ENCODE measurements at places on chromosomes 13 and 19.

DNA sequence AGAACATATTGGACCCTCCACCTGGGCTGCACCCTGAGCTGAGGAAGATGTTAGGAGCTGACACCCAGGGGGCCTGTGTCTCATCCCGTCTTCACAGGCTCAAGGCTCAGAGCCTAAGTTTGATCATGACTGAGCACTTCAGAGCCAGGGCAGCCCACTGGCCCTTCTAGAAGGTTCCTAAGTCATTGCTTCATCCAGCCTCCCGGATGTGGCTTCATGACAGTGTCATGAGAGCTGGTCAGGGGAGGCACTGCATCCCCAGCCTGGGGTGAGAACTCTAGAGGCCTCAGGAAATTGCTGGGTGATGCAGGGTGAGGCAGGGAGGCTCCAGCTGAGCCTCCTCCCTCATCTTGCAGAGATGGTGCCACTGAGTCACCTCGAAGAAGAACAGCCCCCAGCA is 24.9 kb upstream of the PIK3R2 start:
- DNase-seq = no peak

- DNase-seq = no peak
Measured at GRCh38 chr19:40692212-40692551, 1.7 kb upstream of the NUMBL start.

DNA sequence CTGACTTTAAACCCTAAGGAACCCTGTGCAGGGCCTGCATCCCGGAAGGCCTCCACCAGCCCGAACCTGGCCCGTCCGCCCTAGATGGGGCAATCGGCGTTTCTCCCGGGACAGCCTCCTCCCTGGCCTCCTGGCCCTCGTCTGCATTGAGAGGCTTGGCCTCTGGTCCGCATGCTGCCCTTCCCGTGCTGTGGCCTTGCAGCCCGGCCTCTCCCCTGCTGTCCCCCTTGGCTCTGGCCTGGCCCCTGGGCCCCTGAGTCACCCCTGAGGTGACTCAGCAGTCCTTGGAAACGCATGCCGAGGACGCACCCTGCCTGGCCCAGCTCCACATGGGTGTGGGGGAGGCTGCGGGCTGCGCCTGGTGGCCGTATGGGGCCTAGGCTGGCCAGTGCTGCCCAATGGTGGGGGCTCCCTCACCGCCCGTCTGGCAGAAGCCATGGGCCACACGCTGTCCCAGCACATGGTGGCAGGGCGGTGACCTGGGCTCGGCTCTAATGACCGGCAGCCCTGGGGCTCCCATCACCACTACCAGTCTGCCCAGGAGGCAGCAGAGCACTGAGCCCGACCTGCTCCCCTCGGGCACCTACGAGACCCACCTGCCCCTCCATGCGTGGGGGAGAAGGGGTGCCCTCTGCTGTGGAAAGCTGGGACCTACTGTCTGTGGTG is 25.7 kb downstream of the SH3GL1 start:
- DNase-seq = no peak

GRCh38 chr19:33649627-33650305 is 28.0 kb downstream of the CHST8 start:
- no peak for DNase-seq

- DNase-seq = no peak
Measured at GRCh38 chr19:32233885-32234284, 111.5 kb upstream of the ZNF507 start.

- DNase-seq = no peak
Measured at GRCh38 chr13:89401264-89401675, 1730.1 kb downstream of the SLITRK5 start.

DNA sequence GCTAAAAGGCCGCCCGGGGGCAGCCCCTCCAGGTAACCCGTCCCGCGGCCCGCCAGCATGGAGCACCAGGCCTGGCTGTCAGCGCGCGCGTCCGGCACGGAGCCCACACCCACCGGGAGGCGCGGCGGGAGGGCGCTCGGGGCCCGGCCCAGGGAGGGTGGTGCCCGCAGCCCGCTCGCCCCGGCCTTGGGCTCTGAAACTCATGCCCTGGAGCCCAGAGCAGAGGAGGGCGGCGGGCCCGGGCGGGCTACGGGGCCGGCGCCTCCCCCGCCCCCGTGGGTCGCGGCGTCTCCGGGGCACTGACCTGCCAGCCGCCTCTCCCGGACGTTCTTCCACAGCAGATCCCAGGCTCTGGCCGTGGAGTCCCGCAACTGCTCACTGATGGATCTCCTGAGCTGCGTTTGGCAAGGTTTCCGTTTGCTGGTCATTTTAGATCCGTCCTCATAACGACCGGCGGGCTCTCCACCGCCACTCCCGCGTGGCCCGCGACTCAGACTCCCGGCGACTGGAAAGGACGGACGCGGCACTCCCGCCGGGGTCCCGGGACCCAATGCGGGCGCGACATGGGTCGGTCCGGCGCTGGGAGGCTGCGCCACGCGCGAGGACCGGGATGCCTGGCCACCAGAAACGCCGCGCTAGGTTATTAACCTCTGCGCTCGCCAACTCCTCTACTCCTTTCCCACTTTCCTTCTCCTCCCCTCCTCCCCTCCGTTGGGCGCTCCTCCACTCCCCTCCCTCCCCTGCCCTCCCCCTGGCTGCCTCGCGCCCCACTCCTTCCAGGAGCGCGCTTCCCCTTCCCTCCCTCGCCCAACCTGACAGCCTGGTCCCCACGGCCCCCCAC is 64.7 kb upstream of the STARD13 start:
- DNase-seq = no peak

GRCh38 chr19:10338940-10339339 is 484 bp downstream of the ICAM3 start:
- no peak for DNase-seq

DNA sequence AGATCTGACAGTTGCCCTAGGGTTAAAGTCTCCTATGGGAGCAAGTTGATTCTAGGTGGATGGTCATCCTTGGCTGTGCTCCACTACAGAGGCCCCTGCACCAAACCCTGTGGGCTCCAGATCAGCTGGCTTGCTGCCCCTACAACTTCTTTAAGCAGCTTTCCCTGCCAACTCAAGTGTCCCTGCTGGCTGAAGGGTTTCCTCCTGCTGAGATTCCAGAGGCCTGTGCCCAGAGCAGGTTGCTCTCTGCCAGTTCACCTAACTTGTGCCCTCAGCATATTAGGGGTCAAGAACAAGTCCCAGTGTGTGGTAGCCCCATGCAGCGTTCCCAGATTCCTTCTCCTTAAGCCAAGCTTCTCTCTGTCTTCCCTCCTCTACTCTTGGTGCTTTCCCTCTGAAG is 85.6 kb downstream of the ZMYM2 start:
- DNase-seq = no peak

- peak; percentile 37 for DNase-seq
Measured at GRCh38 chr13:32881777-32882145, 134.5 kb upstream of the KL start.

- peak; percentile 8 for DNase-seq
Measured at GRCh38 chr13:88752041-88752440, 1080.9 kb downstream of the SLITRK5 start.

DNA sequence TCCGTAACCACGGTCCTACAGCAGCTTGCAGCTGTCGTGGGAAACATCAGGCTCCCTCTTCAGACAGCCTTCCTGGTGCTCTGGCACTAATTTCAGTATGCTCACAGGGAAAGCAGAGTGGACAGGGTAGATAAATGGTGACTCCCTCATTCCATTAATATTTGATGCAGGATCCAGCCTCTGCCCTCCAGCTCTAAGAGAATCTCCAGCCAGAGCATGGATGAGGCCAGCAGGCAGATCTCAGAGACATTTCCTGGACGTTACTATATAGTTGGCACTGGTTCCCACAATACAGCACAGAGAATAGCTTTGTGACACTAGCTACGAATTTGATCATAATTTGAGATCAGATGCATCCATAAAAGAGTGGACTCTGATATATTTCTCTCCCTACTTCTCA is 341.4 kb downstream of the LIG4 start:
- no peak for DNase-seq

- no peak for DNase-seq
Measured at GRCh38 chr13:63944911-63945310, 2529.3 kb upstream of the PCDH20 start.

Data from NCI-H2081 (cell line).